GM10248 (cell line): ENCODE measurements at places on chromosomes 7 and 10.

- no peak for DNase-seq
Observed at GRCh38 chr10:57260175-57260574, 899.1 kb upstream of the ZWINT start.

DNA sequence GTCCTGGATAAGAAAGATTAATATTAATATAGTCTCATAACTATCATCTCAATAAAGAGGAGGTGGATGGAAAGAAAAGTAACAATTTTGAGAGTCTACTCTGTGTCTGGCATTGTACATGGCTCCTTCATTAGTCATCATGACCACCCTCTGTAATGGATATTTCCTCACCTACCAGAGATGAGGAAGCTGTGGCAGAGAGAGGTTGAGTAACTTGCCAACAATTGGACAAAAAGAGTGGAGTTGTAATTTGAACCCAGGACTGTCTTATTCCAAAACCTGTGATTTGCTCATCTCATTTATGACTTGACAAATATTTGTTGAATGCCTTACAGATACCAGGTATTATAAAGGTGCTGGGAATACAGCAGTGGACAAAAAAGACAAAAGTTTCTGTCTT is 2.1 kb upstream of the IDE start:
- DNase-seq = no peak

DNA sequence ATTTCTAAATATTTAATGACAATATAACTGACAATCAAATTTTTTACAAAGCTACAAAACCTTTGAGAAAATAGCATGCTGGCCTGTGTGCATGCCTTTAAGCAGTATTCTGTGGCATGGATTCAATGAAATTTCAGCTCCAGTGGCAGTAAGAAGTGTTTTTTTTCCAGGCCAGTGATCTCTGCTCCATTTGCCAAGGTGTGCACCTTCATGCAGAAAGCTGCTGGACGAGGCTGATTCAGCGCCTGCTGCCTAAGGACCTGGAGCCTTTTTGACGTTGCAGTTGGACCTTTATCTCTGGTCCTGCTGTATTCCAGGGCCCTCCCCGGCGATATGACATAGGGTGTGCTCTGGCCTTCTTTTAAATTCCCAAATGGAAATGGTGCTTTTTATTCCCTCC is 26.6 kb downstream of the VWC2 start:
- DNase-seq = no peak

- no peak for DNase-seq
Observed at GRCh38 chr10:51952056-51952455, 252.7 kb upstream of the CSTF2T start.

DNA sequence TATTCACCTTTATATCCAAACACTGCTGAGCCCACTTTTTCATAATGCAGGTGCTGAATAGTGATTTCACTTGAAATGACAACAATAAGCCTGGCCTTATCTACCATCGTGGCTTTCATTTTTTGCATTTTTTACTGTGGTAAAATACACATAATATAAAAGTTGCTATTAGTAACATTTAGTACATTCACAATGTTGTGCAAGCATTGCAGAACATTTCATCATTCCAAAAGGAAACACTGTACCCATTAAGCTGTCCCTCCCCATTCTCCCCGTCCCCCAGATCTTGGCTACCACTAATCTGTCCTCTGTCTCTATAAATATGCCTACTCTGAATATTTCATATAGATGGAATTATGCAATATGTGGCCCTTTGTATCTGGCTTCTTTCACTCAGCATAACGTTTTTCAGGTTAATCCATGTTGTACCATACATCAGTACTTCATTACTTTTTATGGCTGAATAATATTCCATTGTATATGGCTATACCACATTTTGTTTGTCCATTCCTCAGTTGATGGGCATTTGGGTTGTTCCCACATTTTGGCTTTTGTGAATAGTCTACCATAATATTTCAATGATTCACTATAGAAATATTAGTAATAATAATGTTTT is 68.5 kb upstream of the ARID5B start:
- no peak for DNase-seq

- DNase-seq = no peak
Observed at GRCh38 chr10:5014936-5015335, 11.3 kb upstream of the AKR1C2 start.
